ENCODE measurements at places on chromosomes 13 and 19.

GRCh38 chr13:40595693-40596092 lies 70.7 kb downstream of the FOXO1 start:
- DNase-seq: no peak

DNA sequence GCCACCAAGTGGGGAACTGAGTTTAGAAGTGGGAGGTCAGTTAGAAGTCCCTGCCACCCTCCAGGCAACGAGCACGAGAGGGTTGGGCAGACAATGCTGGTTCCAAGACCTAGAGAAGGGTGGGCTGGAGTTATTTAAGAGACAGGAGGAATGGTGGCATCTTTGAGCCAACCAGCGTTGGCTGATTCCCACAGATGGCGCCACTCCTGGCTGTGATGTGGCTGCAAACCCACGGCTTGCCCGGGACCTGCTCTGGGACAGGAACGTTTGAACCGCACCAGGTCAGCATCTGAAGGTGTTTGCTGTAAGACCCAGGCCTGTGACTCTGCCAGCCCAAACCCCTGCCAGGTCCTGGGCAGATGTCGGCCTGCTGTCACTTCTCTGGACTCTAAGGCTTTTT lies 42.8 kb downstream of the BICRA start:
- no peak for DNase-seq

- no peak for DNase-seq
Observed at GRCh38 chr13:24984134-24984533, 111.8 kb upstream of the PABPC3 start.

- no peak for DNase-seq
Observed at GRCh38 chr13:95457294-95457693, 95.2 kb upstream of the CLDN10 start.

GRCh38 chr13:84925443-84925842 lies 873.8 kb downstream of the SLITRK6 start:
- DNase-seq: no peak
